ENCODE measurements at places on chromosomes 12 and 14. TPM values are rescaled to one million over a fixed set of nuclear protein-coding genes. Genes with fewer than 3 reads are reported as not detected.

PRB2 gene
- total RNA-seq = not detected

KLRC2 gene
- 2.1 TPM for total RNA-seq

CD163 gene
- not detected for total RNA-seq

SERPINA10 gene
- total RNA-seq = not detected

PLBD1 gene
- total RNA-seq = 3.8 TPM

CCDC184 gene
- 3.4 TPM for total RNA-seq

PCED1B gene
- total RNA-seq = 46.9 TPM

PLEKHD1 gene
- not detected for total RNA-seq

RTL1 gene
- 0.32 TPM for total RNA-seq

NPFF gene
- total RNA-seq = not detected

GAS2L3 gene
- total RNA-seq = 10.2 TPM

TIMM9 gene
- total RNA-seq = 73.7 TPM

NRXN3 gene
- 1.1 TPM for total RNA-seq

ULK1 gene
- 41.2 TPM for total RNA-seq

SLC24A4 gene
- total RNA-seq = 0.14 TPM

SDR9C7 gene
- not detected for total RNA-seq

SLC38A4 gene
- not detected for total RNA-seq

KRT6C gene
- not detected for total RNA-seq

HSP90B1 gene
- total RNA-seq = 721 TPM

FKBP4 gene
- 119 TPM for total RNA-seq

MANSC4 gene
- total RNA-seq = not detected

ARG2 gene
- total RNA-seq = 1.3 TPM

SLCO1B1 gene
- total RNA-seq = 0.42 TPM

KRT73 gene
- total RNA-seq = not detected

SYNE3 gene
- total RNA-seq = 0.18 TPM

MORN3 gene
- total RNA-seq = 0.27 TPM

ITGA7 gene
- 1.6 TPM for total RNA-seq

TPH2 gene
- not detected for total RNA-seq

CLEC4D gene
- not detected for total RNA-seq

Measured in A549 treated with RU486 at 1 μM for 4 hours (cell line).